ENCODE measurements at places on chromosomes 1 and 21.

- no peak for DNase-seq
Observed at GRCh38 chr1:156642265-156643048, 540 bp downstream of the BCAN start.

DNA sequence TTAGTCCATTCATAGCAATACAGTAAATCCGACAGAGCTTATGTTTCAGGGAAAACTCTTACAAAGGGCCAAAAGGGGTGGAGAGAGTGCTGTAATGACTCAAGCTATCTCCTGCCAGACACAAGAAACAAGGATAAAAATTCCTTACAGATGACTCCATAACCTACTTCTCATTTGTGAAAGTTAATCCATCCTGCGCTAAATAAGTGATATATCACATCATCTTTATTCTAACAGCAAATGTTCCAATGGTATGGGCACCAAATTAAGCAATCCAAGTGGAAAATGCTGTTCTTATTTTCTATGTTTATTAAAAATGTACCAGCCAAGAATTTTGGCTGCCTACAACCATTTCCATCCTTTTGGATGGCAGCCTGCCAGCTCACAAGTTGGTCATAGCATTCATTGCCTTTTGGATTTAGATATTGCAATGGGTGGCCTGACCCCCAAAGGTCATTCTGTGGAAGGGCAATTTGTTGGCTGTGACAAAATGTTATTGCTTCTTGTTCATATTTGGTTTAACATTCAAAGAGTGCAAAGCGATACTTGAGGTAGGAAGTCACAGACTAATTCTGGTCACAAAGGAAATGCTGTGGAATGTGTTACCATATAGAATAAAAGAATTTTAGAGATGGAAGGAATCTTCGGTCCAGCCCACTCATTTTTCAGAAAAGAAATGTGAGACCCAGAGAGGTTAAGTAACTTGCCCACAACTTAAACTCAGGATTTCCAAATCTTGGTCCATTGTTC is 2.8 kb upstream of the ENAH start:
- DNase-seq: peak; percentile 19

- DNase-seq: no peak
Observed at GRCh38 chr1:3355894-3356826, 98.3 kb upstream of the ARHGEF16 start.

DNA sequence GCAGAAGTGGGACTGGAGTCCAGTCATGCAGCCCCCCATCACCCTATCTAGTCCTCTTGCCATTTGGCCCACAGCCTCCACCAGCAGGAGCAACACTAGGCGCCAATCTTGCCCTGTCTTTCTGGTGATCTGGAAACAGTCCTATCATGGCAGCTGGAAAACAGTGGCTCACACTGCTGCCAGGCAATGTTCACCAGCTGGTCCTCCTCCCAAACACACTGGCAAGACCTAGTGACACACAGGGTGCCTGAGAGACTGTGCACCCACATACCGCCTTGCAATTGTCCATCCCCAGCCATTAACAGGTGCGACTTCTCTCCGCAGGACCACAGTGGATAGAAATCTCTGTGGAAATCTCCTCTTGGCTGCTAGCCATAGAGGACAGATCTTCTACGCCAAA is 105.5 kb downstream of the HIVEP3 start:
- DNase-seq: no peak

DNA sequence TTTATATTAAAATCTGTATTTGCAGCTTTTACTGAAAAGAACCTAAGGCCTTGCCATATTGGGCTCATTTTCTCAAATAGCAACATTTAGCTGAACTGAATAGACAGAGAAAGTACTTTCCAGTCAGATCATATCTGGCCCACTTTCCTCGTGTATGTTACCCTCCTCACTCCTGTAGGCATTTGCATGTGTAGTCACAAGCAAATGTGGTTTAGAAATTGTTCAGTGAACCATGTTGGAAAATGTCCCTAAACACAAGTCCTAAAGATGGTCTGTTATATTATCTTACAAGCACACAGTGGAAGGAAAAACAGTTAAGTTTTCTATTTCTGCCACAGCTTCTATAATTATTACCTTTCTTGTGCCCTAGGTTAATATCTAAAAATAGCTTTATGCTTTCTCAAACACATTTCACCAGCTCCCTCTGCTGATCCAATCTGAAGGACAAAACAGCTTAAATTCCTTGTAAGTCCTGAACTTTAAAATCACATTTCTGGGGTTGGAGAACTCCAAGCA is 606 bp upstream of the FMO4 start:
- DNase-seq: no peak

DNA sequence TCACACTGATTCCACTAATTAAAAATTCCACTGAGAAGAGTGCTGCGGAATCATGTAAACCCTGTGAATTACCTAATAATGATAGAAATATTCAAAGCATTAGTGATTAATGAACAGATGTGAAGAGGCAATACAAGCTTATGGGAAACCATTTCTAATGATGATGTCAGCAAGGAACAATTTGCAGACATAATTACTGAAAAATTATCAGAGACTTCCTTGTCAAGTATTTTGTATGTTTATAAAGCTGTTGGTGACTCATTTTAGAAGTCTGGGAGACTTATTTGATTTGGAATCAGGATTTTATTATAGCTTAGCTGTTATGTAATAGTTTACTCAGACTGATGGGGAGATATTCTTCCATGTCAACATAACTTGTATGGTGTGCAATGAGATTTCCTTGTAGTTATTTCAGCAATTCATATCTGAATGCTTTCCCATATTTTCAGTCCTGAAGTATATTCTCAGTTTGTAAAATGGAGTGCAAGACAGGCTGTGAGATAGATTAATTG is 135.5 kb downstream of the TGFB2 start:
- DNase-seq: no peak

DNA sequence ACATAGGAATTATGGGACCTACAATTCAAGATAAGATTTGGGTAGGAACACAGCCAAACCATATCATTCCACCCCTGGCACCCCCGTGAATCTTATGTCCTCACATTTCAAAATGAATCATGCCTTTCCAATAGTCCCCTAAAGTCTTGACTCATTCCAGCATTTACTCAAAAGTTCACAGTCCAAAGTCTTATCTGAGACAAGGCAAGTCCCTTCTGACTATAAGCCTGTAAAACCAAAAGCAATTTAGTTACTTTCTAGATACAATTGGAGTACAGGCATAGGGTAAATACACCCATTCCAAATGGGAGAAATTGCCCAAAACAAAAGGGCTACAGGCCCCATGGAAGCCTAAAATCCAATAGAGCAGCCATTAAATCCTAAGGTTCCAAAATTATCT is 138.9 kb downstream of the PLPPR5 start:
- no peak for DNase-seq

DNA sequence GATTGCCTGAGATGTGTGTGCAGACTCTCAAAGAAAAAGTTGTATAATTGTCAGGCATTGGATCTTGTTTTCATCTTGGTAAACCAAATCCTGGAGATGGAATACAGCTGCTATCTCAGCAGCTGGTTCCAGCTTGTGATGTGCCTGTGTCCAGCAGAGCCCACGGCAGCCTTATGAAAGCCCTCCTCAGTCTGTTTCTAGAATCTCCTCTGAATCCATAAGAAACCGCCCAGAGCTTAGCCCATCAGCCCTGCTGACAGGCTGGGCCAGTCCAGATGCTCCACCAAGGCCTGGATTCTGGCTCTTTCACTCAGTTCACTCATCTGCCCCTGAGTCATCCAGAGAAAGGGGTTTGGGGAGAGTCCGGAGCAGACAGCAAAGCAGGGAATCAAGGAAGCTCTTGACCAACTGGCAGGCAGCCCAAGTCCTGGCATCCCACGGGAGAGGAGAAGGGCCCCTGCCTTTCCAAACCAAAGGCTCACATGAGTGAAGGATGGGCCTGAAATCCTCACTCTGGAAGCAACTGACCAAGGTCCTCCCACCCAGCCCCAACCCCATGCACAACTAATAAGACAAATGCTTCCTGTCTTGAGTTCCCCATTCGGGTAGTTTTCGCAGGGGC is 45.7 kb downstream of the NAV1 start:
- DNase-seq: no peak

- DNase-seq: no peak
Observed at GRCh38 chr1:45348020-45348419, 7.8 kb upstream of the MUTYH start.

DNA sequence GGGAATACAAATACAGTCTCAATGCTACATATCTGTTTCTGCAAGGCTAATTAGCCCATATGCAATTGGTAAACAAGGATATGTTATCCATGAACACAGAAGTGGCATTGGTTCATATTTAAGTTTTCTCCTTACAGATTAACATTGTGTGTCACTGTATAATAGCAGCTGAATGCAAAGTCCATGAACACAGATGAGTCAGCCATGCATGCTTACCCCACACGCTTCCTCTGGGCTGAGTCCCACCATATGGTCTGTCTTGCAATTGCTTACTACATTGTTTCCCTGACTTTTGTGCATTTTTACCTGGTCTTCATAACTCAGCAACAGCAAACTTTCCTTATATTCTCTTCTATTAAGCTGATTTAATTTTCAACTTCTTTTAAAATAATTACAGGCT is 41.5 kb upstream of the TSNAX start:
- DNase-seq: no peak

- peak; percentile 75 for DNase-seq
Observed at GRCh38 chr1:167716000-167716271, 5.8 kb upstream of the MPZL1 start.

- DNase-seq: no peak
Observed at GRCh38 chr1:229669333-229669732, 43.3 kb downstream of the URB2 start.

GRCh38 chr1:15765495-15766194 is 7.0 kb downstream of the FBLIM1 start:
- no peak for DNase-seq

DNA sequence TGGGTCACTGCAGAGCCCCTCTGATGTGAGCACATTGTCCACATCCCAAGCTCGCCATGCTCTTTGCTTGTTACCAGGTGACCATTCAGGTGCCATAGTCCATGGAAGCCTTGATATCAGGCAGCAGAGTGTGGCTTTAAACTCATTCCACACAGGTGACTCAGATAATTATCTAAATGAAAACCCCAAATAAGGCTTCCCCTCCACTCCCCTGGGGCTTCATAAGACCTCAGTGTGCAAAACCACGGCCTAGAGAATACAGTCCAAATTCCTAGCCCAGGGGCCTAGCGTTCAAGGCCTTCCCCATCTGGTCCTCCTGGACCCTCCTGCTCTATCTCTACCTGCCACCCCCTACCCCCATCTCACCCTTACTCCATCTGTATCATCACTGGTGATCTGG is 97.1 kb downstream of the ARHGEF10L start:
- no peak for DNase-seq

- peak; percentile 74 for DNase-seq
Observed at GRCh38 chr1:21666576-21667320, 2.4 kb downstream of the RAP1GAP start.

DNA sequence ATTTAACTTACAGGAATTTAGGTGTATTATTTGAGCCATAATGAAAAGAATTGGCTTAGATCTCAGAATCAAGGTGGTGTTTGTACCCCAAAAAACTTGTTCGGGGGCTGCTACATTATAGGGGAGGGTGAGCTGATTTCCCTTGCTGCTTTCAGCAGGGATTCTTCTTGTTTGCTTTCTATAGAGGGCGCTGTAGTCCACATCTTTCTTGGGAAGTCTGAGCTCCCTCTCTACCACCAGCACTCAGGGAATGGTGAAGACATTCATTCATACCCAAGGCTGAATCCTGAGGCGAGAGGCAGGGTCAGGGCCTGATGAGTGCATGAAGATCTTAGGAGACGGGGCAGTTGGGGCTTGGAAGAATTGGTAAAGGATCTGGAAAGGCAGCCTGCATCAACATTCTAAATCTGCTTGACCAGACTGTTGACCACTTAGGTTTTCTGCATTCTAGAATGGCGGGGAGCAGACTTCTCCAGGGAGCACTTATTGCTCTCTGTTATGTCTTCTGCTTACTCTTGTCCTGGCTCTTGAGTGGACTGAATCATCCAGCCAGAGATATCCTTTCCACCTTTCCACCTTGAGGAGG is 18.9 kb downstream of the SPATA46 start:
- peak; percentile 43 for DNase-seq

DNA sequence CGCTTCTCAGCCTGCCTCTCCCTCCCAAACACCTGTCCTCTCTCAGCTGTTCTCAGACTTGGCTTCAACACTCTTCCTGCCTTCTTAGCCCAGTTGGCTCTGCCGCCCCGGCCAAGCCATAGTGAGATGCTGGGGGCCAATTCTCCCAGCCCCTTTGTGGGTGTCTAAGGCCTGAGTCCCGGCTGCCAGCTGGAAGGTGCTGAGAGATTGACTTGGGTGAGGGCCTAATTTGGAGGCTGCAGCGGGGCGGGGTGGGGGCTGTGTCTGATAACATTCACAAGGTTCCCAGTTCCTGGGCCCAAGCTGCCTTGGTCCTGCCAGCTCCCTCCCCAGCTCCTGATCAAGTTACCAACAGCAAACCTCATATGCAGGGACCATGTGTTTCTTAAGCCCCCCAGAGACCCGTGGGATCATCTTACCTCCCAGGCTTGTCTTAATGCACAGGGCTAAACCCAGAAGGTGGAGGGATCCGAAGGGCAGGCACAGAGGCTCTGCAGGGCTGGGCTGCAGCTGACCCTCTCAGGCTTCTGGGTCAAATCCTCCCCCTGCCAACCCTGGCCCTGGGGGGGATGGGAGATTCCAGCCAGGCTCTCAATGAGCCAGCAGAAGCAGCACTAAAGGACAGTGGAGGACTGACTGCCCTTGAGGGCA is 9.8 kb downstream of the INKA2 start:
- DNase-seq: no peak

GRCh38 chr21:16159213-16159970 is 429.6 kb downstream of the USP25 start:
- DNase-seq: no peak

- no peak for DNase-seq
Observed at GRCh38 chr1:93992190-93992589, 83.0 kb upstream of the GCLM start.

DNA sequence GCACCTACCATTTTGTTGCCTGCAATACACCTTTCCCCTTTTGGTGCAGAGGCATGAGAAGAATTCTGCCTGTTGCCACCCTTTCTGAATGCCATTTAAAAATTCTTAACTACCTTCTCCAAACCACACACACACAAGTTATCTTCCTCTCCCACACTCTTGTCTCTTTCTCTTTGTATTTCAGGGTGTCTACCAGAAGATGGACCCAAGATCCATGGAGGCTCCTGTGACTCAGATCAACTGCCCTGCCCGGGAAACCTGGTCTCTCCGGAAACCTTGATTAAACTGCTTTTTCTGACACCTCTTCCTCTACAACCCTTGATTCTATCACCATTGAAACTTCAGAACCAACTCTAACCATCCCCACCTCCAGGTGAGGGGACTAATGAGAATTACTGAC is 2.4 kb upstream of the TARS2 start:
- DNase-seq: peak; percentile 13

- DNase-seq: no peak
Observed at GRCh38 chr1:154403261-154403943, 1.7 kb upstream of the IL6R start.

- DNase-seq: no peak
Observed at GRCh38 chr1:205071801-205072200, 12.5 kb downstream of the TMEM81 start.

GRCh38 chr1:161772397-161772796 is 6.3 kb downstream of the ATF6 start:
- DNase-seq: no peak
